Activated CD8-positive, alpha-beta memory T cell treated with anti-CD3 and anti-CD28 coated beads for 4 hours (primary cell): ENCODE measurements at places on chromosomes 5 and 9.

- no peak for DNase-seq
These were observed 375.2 kb upstream of the IRX2 start for GRCh38 chr5:3126639-3127038.

GRCh38 chr5:66634601-66635000 lies 38.4 kb downstream of the MAST4 start:
- no peak for DNase-seq

GRCh38 chr9:134057751-134058701 lies 9.8 kb downstream of the BRD3 start:
- DNase-seq, result no peak

- no peak for DNase-seq
These were observed 1.3 kb upstream of the RNU6ATAC start for GRCh38 chr9:134165357-134166315.

DNA sequence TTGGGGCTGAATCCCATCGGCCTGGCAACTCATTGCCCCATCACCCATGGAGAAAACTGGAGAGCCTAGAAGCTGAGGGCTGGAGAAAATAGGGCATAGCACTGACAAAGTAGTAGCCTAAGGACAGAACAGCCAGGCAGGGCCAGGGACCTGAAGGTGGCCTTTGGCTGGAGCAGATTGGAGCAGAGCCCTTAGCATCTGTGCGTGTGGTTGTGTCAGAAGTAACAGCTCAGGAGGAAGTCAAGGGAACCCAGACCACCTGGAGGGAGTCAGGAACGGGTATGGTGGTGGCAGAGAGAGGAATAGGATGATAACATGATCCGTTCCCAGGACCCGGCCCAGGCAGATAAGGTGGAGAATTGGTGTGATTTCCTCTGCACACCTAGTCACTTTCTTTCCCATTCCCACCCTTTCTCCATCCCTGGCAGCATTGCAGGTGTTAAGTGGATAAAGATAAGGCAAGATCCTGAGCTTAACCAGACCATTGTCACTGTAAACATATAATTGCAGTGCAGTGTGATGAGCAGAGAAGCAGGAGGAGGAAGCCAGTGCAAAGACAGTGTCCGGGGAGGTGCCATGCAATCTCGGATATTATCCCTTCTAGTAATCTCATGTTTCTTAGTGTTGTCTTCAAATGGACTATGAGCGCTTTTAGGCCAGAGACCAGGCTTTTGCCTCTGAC lies 67.0 kb downstream of the NDFIP1 start:
- no peak for DNase-seq

GRCh38 chr5:94442076-94442475 lies 176.3 kb downstream of the KIAA0825 start:
- no peak for DNase-seq

- no peak for DNase-seq
These were observed at the start of gene PTGR1 for GRCh38 chr9:111599092-111599954. TSS of gene PTGR1 (minus strand) at chr9:111599647. CDS start at chr9:111597422, 2,225 bp downstream.

DNA sequence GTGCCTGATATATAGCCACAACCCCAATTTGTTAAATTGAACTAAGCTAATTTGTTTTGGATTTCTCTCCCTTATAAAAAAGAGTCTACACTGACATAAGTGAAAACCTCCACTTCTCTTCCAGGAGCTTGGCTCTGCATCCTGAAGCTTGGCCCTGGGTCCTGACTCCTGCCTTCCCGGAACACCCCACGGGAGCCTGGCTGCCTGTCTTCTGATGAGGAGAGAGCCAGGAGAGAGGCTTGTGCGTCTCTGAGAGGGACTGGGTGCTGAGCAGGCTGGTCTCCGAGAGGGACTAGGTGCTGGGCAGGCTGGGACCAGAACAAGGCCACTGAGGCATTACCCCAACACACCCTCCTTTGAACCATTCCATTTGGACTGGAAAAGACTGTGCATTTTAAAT lies 6.5 kb upstream of the PTGES start:
- no peak for DNase-seq

DNA sequence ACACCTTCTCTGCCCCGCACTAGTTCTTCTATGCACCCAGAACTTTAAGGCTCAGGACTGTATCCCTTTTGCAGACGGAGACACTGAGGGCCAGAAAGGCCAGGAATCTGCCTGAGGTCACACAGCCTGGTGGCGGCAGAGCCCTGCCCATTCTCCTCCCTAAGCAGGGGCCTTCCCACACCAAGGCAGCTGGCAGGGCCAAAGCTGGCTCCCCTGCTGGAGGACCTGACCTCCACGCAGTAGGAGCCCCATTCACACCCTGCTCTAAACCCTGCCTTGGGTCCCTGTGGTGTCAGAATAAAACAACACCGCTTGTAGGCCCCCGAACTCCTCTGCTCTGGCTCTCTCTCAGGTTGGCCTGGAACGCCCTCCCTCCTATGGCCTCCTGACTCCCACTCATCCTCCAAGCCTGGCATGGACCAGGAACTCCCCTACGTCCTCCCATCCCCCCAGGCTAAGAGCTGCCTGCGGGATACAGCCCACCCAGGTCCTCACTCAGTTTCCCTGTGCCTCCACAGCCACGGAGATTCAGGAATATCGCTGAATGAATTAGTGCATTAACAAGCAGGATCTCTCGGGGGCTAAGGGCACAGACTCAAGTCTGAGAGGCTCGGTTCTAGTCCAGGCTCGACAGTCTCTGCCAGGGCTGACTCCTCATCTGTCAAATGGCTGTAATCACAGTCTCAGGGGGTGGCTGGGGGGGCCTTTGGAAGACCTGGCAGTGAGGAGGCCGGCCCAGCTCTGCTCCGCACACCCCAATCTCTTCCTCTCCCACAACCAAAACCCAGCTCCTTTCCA lies 2.8 kb downstream of the ST6GALNAC6 start:
- no peak for DNase-seq

DNA sequence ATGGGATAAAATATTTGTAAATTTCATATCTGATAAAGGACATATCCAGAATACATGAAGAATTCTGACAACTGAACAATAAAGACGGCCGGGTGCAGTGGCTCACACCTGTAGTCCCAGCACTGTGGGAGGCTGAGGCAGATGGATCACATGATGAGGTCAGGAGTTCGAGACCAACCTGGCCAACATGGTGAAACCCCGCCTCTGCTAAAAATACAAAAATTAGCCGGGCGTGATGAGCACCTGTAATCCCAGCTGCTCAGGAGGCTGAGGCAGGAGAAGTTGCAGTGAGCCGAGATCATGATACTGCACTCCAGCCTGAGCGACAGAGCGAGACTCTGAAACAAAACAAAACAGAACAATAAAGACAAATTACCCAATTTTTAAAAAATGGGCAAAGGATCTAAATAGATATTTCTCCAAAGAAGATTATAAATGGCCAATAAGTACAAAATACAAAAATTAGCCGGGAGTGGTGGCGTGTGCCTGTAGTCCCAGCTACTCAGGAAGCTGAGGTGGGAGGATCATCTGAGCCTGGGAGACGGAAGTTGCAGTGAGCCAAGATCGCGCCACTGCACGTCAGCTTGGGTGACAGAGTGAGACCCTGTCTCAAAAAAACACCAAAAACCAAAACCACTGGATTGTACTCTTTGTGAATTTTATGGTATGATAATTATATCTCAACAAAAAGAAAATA lies 9.6 kb upstream of the NSD1 start:
- DNase-seq, result no peak
